ENCODE measurements at places on chromosomes 12 and 14.

DNA sequence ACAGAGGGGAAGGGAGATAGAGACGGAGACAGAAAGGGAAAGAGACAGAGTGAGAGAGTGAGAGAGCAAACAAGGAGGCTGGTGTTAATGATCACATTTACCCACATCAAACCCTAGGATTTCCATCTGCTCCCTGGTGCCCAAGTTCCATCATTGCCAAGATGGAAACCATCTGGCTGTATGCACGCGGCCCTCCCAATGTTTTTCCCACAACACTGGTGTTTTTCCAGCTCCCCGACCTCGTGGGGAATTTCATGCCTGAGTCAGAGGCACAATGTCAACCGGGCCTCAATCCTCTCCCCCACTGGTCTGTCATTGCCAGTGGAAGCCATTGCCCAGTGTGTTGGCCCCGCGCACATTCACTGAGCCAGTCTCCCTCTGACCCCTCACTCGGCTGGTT lies 19.9 kb upstream of the BDKRB2 start:
- no peak for DNase-seq

DNA sequence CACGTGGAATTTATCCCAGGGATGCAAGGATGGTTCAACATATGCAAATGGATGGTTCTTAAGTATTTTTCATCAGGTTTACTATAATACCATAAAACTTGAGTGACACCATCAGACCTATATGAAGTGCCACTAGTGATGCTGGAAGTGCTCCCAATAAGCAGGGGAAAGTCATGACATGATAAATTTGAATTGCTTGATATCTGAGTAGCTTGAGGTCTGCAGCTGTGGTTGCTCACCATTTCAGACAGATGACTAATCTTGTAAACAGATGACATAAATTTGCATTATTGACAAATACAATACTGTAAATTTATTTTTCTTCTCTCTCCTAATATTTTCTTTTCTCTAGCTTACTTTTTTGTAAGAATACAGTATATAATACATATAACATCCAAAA lies 13.7 kb upstream of the PRPF39 start:
- no peak for DNase-seq

DNA sequence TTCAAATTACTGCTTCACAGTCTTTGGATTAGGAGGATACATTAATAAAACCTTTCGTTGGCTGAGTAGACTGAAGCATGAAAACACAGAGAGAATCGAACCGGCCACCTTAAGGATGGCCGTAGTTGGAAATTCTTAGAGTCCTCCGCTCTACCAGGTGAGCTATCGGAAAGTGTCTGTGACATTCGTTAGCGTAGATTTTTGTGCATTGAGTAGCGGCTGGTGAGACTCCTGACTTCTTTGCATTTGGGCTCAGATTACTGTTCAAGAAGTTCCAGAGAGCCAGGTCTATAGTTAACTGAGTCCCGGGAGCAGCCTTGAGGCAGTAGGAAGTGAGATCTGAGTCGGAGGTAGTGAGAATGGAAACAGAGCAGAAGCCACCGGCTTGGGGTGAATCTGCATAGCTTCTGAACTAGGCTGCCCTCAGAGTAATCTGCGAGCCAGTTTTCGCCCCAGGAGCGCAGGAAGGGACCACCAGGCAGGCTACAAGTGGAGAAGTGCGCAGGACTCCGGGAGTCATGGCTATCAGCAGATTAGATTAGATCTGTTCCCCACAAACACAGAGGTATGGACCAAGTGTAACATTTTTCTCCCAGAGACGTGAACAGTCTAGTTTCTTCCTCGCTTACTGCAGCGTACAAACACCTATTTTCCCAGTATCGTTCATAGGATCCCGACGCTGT lies 11.0 kb downstream of the OR6S1 start:
- DNase-seq: no peak

DNA sequence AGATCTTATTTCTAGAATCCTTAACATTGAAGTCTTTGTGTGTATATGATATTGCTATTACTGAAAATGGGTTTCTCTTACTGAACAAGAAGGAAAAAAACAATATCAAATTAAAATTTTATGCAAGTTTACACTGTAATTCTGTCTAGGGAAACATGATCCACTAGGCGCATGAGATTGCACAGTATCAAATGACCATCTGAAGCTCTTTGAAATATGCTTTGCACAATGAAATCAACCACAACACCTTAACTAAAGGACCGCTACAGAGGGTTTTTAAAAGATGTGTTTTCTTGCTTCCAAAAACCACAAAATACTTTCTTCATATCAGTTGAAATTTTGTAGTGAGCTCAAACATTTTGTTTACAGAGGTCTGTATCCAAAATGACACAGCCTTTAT lies 15.1 kb upstream of the KERA start:
- DNase-seq: no peak

DNA sequence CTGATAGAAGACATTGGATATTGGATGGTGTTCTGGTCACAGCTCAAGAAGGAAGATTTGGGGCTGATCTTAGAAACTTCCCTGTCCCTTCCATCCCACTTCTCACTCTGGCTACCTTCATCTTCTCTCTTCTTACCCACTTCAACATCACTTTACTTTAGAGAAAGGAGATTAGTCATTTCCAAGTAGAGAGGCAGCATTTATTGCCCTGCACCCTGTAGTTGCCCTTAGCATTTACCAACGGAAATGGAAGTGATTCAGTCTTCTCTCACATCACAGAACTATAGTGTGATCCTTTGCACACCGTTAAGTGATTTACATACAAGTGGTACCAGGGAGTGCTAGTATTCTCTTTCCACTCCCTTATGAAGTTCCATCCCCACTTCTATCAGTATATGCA lies 52.4 kb downstream of the PHLDA1 start:
- no peak for DNase-seq

- no peak for DNase-seq
Measured at GRCh38 chr12:116818341-116818856, 62.8 kb downstream of the HRK start.

GRCh38 chr12:989051-989450 lies 2.0 kb upstream of the ERC1 start:
- DNase-seq: no peak

DNA sequence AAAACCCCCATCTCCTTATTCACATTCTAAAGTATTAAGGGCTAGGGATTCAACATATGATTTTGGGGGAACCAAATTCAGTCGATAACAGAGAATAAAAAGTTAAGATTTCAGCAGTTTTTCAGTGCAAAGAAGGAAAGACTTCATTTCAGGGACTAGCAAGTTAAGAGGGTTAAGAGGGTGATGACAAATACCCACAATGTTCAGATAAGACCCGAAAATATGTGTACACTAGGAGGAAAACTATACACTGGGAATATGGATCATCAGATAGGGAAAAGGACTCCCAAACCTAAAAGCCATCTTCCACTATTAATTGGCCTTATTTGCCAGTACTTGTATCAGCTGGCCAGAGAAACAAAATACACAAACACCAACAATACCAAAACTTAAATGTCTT lies 824.2 kb downstream of the SLC16A7 start:
- DNase-seq: no peak

DNA sequence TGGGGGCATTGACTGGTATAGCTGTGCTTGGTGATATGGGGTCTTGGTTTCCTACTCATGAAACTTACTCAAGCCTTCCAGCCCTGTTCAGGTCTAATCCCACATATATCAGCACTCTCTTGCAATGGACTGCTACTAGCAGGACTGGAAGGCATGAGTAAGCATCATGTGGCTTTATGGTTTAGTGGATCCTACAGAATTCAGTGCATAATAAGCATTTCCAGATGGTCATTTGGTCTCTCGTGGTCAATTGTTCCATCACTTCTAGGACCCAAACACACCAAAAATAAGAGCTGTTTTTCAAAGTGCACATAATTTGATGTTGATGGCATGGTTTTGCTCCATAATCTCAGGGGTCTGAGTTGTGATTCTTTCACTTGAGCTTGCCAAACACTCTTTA lies 114.4 kb downstream of the LMNTD1 start:
- DNase-seq: no peak

- DNase-seq: no peak
Measured at GRCh38 chr14:92460916-92461579, 52.5 kb upstream of the RIN3 start.

- DNase-seq: no peak
Measured at GRCh38 chr12:46082490-46083200, 92.3 kb upstream of the SCAF11 start.

DNA sequence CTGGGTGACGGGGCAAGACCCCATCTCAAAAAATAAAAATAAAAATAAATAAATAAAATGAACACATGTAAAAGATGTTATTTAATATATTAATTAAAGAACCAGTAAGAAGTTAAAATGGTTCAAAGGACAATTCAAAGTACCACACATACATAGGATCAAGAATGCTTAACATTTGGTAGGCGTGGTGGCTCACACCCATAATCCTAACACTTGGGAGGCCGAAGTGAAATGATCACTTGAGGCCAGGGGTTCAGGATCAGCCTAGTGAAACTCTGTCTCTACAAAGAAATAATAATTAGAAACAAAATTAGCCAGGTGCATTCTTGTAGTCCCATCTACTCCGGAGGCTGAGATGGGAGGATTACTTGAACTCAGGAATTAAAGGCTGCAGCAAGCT lies 53.3 kb downstream of the SPATS2 start:
- no peak for DNase-seq

All from stimulated activated CD8-positive, alpha-beta memory T cell treated with anti-CD3 and anti-CD28 coated beads, Interleukin-7, amount 100 ng/mL, for 48 hours (primary cell).